NCI-H2029 treated with DMSO at 0.1 percent for 48 hours (cell line): ENCODE measurements at places on chromosomes 1 and 21.
A peak's percentile ranks its signal among the peaks of the same experiment; 100 is the strongest.

- DNase-seq = no peak
These were observed 42.5 kb downstream of the NEK2 start for GRCh38 chr1:211632808-211633523.

- DNase-seq = no peak
These were observed 27.7 kb downstream of the PSMG1 start for GRCh38 chr21:39155578-39155977.

DNA sequence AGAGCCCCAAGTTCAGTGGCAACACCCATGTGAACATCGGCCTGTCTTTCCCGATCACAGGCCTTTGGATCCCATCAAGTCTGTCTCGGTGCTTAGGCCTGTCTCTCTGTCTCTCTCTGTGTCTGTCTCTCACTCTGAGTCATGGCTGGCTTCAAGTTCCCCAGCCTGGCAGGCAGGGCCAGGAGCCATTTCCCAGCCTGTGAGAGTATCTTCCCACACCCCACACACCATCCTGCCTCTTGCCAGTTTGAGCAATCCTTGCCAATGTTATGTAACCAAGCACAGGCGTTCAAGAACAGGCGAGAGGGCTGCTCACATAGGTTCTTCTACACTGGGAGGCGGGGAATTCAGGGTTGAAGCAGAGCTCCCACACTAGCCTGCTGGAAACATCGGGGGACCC lies 70.0 kb upstream of the TMEM51 start:
- no peak for DNase-seq

GRCh38 chr1:235642943-235643371 lies 6.6 kb downstream of the GNG4 start:
- no peak for DNase-seq

DNA sequence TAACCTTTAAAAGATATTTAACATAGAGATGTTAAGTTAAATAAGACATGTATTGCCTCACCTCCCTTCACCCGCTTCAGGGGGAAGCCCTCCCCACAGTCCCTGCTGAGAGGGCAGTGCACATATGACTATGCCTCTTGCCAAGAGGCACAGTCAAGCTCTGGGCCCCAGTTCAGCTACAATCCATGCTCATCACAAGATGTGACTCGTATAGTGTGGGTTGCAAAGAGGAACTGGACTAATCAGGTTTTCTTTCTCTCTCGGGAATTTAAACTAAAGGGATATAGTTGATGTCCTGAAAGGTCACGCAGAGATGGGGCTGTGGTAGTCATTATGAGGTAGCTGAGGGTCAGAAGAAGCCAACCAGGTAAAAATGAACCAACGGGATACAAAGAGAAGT lies 35.6 kb downstream of the LYST start:
- DNase-seq = no peak

DNA sequence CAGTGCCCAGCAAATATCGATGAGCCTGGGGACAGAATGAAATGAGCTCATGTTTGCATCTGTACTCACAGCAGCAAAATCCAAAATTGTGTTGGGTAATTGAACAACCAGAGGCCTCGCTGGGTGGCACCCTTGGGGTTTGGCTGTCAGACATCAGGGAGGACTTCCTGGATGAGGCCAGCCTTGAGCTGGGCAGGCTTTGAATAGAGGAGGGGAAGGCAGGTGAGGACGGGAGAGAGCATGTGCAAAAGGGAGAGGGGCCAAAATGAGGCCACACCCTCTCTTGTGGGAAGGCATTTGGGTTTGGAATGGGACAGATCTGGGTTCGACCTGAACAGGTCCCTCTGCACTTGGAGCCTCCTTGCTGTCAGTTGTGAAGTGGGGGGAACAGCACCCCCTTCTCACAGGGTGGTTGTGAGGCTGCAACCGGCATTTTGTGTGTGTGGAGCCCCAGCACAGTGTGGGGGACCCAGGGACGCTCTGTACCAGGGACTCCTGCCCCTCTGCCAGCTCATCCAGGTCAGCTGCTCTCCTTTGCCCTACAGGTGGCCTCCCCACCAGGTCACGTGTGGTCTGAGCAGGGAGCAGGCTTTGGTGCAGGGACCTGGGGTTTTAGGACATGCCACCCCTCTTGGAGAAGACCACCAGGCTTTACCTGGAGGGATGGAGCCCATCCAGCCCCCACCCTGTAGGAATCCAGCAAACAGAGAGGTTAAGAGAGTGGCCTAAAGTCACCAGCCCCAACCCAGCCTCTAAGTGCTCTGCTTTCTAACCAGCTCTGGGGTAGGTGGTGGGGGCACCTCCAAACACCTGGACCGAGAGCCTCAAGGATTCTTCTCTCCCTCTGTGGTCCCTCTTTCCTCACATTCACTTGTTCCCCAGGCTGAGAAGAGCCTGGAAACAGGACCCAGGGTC lies 521.8 kb downstream of the PTPRU start:
- DNase-seq = no peak

DNA sequence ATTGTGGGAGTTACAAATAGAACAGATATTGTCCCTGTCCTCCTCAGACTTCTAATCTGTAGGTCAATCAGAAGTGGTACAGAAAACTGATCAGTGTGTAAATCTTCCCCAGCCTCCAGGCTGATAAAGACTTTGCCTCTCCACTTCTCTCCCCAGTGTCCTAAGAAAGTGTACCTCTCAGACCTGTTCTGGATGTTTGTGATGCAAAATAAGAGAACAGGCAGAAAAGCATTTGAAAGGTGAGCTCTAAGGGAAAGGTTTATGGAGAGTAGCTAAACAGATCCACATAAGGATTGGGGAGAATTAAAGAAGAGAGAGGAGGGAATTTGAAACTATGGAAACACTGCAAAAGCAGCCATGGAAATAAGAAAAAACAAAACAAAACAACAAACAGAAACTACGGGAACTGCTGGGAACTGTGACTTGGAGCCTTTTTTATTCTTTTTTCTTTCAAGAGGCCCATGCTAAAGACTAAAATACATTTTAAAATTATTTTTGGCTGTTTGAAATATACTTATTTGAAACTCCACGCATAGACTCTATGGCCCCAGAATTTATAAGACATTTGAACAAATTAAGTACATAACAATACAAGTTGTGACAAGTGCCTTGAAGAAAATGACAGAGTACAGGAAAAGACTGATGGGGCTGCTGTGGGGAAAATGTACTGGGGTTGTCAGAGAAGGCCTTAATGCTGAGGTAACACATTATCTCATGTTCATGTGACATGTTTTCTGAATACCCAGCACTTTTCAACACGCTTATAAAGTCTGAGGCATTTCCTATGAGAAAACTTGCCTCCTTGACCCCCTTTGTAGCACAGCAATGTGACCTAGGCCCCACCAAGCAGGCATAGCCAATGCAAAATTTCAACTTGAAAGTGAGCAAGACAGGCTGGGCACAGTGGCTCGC lies 51.2 kb downstream of the TRAF5 start:
- no peak for DNase-seq

- peak; percentile 70 for DNase-seq
These were observed at the start of gene INPP5B for GRCh38 chr1:37946703-37947360. Gene INPP5B, minus strand, starts transcription at chr1:37947053. Its CDS starts 745 bp downstream, at chr1:37946308.

GRCh38 chr1:22875841-22876240 lies 96.8 kb downstream of the LACTBL1 start:
- DNase-seq = no peak

GRCh38 chr1:239816081-239816782 lies 275.5 kb upstream of the FMN2 start:
- DNase-seq = no peak

- no peak for DNase-seq
These were observed 5.6 kb upstream of the ARF1 start for GRCh38 chr1:228076796-228077430.

GRCh38 chr21:35106246-35106835 lies 57.2 kb upstream of the RUNX1 start:
- no peak for DNase-seq

- DNase-seq = no peak
These were observed 18.0 kb upstream of the SLC2A7 start for GRCh38 chr1:9044236-9044635.

DNA sequence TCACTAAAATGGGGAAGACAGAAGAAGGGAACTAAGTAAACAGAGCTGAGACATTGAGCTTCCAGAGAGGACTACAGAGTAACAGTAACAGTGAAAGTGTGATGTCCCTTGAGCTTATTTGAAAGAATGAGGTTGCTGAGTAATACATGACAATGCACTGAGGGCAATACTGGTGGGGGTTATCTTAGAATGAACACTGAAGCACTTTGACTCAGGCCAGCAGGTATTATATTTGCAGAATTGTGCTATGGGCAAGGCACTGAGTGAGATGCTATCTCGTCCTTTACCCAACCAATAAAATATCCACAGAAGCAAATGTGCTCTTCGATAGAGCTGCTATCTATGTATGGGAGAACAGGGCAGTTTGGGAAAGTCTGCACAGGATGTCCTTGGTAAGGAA lies 133.2 kb downstream of the DISP1 start:
- DNase-seq = no peak

- no peak for DNase-seq
These were observed 291.2 kb downstream of the PTPRC start for GRCh38 chr1:198929961-198930599.

DNA sequence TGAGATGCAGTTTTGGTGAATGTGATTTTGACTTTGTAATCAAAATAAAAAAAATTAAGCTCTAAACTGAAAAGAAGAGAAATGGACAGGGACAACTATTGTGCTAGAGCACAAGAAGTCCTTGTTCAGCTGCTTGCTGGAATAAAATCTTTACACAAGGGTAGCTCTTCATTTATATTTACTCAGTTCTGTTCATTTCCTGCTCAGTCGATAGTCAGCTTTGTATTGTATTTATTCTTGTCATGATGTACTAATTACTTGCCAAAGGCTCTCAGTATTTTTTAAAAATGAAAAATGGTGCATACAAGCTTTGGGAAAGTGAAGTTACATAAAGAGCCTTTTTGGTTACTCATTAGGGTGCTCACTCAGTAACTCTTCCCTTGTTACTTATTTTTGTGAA lies 17.8 kb downstream of the F5 start:
- DNase-seq = no peak

DNA sequence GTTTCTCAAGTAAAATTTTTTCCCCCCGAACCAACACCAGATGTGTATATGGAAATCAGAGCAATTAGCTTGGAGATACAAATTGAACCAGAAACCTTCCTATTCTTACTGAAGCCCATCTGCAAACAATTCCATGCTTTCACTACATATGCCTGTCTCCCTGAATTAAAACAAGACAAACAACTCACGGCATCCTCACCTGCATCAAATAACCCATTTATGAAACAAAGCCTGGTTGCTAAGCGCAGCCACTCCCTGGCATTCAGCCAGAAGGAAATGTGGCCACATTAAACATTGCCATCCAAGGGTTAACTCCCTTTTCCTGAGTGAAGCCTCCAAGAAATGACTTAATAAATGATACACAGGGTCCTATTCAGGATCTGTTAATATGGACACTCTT lies 55.3 kb downstream of the APP start:
- DNase-seq = peak; percentile 97

DNA sequence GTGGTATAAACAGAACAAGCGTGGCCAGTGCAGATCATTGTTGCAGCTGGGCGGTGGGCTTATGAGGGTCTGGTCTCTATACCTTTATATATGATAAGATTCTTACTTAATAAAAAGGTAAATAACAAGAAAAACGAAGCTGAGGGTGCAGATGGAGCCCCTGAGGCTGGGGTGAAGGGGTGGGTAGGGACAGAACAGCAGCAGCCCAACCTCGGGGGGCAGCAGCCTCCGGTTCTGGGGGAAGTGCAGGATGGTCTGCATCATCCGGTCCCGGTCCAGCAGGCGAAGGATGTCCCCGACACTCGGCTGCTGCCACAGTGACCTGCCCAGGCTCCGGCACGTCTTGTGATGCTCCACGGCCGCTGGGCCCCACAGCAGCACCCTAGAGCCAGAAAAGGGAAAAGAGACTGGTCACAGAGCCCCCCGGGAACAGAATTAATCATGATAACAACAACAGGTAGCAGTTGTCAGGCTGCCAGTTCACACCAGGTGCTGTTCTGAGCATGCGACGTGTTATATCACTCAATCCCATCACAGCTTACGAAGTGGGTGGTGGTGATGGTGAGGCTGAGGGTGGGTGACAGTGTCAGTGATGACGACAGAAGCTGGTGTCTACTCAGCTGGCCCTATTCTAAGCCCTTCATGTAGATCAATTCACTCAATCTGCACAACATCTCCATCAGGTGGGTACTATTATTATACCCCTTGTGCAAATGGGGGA lies 35.5 kb downstream of the MRAP start:
- no peak for DNase-seq

DNA sequence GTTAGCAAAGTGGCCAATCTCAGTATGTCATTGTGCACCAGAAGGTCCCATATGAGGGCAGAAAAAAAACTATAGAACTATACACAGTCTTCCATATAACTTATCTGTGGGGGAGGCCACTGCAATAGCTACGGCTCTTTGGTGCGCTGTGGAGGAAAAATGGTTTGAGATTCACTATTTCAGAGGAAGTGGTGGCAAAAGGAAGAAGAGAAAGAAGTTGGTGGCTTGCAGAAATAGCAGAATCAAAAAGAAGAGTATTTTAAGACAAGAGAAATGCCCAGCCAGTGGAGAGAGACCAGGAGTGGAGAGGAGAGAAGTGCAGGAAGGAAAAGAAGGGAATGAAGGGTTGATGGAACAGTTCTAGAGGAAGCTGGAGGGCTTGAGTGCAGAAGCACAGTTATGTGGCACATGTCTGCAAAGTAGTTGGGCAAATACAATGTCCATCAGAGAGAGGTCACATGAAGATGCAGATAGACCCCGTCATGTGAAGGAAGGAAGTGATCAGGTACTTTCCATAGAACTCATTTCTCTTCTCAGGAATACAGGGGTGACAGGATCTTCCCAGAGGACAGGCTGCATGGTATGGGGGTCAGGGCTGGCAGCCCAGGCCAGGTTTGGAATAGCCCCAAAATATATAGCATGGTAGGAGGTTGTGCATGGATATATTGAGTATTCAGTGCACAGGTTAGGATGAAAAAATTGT lies 64.6 kb downstream of the RUNX1 start:
- DNase-seq = no peak

DNA sequence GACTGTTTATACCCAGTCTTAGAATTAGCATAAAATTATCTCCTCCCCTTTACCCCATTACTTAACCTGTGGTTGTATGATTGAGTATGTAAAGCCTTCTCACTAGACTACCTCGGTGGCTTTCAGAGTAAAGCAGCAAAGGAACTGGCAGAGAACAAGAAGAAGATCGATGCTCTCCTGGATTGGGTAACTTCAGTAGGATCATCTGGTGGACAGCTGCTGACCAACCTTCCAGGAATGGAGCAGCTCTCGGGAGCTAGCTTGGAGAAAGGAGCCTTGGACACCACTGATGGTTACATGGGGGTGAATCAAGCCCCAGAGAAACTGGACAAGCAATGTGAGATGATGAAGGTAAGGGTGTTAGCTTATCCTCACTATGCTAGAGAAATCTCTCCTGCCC lies 138.6 kb upstream of the BMP8A start:
- DNase-seq = no peak

GRCh38 chr1:145960468-145961108 lies 2.8 kb upstream of the LIX1L start:
- no peak for DNase-seq

- no peak for DNase-seq
These were observed 49.8 kb upstream of the WLS start for GRCh38 chr1:68281946-68282615.

DNA sequence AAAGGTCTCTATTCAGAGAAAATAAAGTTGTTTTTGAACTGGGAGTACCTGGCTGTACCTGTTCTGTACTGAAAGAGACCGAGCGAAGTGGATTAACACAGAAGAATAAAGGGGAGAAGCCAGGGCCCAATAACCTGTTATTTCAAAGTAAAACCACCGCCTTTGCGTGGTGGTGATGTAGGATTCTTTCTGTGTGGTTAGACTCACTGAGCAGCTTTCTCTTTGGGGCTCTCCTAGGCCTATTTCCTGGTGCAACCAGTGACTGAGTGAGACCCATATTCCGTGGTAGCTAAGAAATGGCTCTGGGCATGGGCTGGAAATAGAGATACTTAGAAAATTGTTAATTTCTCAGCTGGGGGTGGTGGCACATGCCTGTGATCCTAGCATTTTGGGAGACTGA lies 99.9 kb downstream of the XCL2 start:
- no peak for DNase-seq
